ENCODE measurements at places on chromosomes 1 and 21. TPM values are rescaled to one million over a fixed set of nuclear protein-coding genes. Genes with fewer than 3 reads are reported as not detected.

Gene S100A1
- not detected for total RNA-seq

Gene PIK3CD
- 13.2 TPM for total RNA-seq

Gene CELA3A
- not detected for total RNA-seq

Gene ITLN2
- not detected for total RNA-seq

Gene NUDC
- 87.2 TPM for total RNA-seq

All from glomerular endothelial cell (primary cell).